Muscle of leg (tissue), 16 donors: ENCODE measurements at places on chromosomes 13 and 19.
A peak's percentile ranks its signal among the peaks of the same experiment; 100 is the strongest.

DNA sequence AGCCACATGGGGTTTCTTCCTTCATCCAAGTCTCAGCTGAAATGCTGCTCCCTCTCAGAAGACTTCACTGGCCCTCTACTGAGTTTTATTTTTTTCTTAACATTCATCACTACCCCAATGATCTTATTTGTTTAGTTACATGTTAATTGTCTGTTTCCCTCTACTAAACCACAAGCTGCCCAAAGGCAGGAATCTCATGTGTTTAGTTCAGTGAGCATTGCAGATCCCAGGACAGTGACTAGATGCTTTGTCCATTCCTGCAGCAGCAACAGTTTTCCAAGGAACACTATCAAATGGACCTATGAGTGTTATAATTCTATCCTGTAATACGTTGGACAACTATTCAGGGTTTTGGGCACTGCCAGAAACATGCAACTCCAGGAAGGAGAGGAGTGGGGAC lies 93.1 kb downstream of the RNASEH2B start:
- H3K36me3 ChIP-seq, result no peaks in the 10 kb centered on the region
- H3K27me3 ChIP-seq, result peaks cover 3% of the 10 kb centered on the region
- H3K4me3 ChIP-seq, result no peak overlapping the region
- DNase-seq, result no peak

GRCh38 chr19:2333807-2334211 lies 5.3 kb downstream of the SPPL2B start:
- H3K4me1 ChIP-seq, result peaks cover 72% of the 10 kb centered on the region
- no peaks in the 10 kb centered on the region for H3K27me3 ChIP-seq
- peaks cover 11% of the 10 kb centered on the region for H3K36me3 ChIP-seq
- no peak overlapping the region for H3K4me3 ChIP-seq
- H3K27ac ChIP-seq, result no peak overlapping the region
- no peak for DNase-seq

GRCh38 chr19:41711376-41712261 lies 3.2 kb downstream of the CEACAM5 start:
- no peaks in the 10 kb centered on the region for H3K36me3 ChIP-seq
- peaks cover 3% of the 10 kb centered on the region for H3K27me3 ChIP-seq
- DNase-seq, result no peak

GRCh38 chr19:30420881-30421280 lies 48.7 kb downstream of the ZNF536 start:
- peaks cover 2% of the 10 kb centered on the region for H3K27me3 ChIP-seq
- no peak overlapping the region for H3K4me3 ChIP-seq
- DNase-seq, result no peak

DNA sequence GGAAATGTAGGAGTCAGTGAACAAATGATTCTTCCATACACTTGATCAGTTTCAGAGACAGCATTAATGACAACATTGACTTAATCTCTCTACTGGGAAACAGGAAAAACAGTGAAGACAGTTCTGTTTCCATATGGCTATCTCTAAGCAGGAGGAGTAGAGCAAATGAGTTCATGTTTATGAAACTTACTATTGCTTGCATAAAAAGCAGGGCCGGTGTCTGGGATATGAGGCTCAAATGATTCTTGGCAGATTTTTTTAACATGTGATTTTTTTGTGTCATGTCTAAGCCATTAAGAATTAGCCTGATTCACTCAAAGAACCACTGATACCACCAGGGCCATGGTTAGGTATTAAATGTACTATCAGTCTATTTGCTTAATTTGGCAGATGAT lies 141.9 kb downstream of the SLC7A1 start:
- H3K4me3 ChIP-seq, result no peak overlapping the region
- H3K27ac ChIP-seq, result peak overlapping the region; percentile 71
- peak; percentile 74 for DNase-seq
- no peaks in the 10 kb centered on the region for H3K36me3 ChIP-seq
- peaks cover 5% of the 10 kb centered on the region for H3K4me1 ChIP-seq
- no peaks in the 10 kb centered on the region for H3K27me3 ChIP-seq

DNA sequence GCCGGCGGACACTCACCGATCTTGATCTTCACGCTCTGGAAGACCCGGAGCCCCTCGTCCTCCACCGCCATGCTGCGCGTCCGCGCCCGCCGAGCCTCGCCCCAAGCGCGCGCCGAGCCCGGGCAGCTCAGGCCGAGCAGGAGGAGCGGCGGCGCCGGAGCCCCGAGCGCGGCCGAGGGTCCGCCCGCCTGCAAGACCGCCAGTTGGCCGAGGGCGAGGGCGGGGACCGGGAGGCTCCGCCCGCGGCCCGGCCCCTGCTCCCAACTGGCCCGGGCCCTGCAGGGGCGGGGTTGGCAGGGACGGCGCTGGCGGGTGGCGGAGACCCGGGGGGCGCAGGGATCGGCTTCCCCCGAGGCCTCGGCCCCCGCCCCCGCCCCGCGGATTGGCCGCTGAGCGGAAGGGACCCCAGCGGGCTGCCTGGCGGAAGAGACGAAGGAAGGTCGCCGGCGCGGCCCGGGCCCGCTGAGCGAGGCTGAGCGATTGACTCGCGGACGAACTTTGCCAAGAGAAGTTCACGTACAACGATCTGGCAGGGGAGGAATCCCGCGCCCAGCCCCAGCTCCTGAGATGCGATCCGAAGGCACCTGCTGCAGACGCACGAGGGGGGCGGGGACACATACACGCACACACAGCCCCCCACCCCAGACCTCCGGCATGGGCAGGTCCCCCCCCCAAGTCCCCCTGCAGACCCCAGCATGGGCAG lies at the start of gene RASA3:
RASA3 (minus strand) TSS at position 205 of the 703 bp plus-strand sequence; CDS start at position 71, 134 bp downstream.
- H3K27ac ChIP-seq, result peak within 1 kb of the TSS; percentile 88
- peaks cover 55% of the 10 kb centered on the region for H3K4me1 ChIP-seq
- H3K27me3 ChIP-seq, result no peaks in the 10 kb centered on the region
- H3K4me3 ChIP-seq, result peak within 1 kb of the TSS; percentile 76
- DNase-seq, result peak; percentile 95
- peaks cover 5% of the 10 kb centered on the region for H3K36me3 ChIP-seq

- peaks cover 4% of the 10 kb centered on the region for H3K27me3 ChIP-seq
- peaks cover 5% of the 10 kb centered on the region for H3K36me3 ChIP-seq
- DNase-seq, result no peak
- no peak overlapping the region for H3K4me3 ChIP-seq
- no peak overlapping the region for H3K27ac ChIP-seq
These were observed 20.6 kb upstream of the CABP5 start for GRCh38 chr19:48064509-48064908.

- no peak for DNase-seq
- peak overlapping the region; percentile 14 for H3K27ac ChIP-seq
These were observed 491 bp downstream of the ZNF525 start for GRCh38 chr19:53365899-53366493.

DNA sequence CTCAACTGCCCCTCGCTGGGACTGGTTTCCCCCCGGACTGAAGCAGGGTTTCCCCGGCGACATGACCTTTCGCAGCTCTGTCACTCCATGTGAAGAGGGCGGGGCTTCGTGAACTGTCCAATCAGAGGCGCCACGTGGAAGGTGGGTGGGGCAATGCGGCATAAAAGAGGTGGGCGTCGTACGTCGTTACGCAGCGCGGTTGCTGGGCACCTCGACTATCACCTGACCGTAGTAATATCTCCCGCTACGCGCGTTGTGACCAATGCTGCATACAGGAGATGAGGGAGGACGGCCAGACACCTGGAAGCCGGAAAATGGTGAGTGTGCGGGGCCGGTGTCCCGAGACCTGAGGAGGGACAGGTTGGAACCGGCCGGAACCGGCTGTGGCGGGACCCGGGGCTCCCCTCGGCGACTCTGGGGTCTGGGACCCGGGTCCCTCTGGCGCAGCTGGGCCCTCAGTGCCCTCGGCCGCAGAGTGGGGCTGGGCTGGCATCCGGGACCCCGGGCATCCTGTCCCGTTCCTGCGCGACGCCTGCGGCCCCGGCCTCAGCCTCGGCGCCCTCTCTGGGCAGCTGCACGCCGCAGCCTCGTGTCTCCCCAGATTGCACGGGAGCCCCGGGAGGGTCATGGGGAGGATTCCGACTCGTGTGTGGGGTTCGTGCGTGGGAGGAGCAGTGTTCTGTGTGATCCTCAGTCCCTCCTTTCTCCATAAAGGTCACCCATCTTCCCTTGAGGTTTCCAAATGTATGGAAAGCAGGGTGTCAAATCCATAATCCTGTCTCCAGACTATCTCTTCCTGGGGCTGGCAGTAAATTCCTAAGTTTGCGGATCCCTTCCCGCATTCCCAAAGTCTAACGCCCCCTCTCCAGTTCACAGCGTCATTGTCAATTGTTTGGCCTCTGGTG lies 32.2 kb downstream of the ZNF136 start:
- H3K36me3 ChIP-seq, result peaks cover 8% of the 10 kb centered on the region
- peaks cover 6% of the 10 kb centered on the region for H3K4me1 ChIP-seq
- peak overlapping the region; percentile 82 for H3K27ac ChIP-seq
- peak overlapping the region; percentile 83 for H3K4me3 ChIP-seq
- DNase-seq, result peak; percentile 85
- H3K27me3 ChIP-seq, result no peaks in the 10 kb centered on the region
